Thyroid gland (tissue), 4 donors: ENCODE measurements at places on chromosomes 5 and 9.
A peak's percentile ranks its signal among the peaks of the same experiment; 100 is the strongest.

GRCh38 chr9:134273647-134274046 is 52.6 kb upstream of the RXRA start:
- no peak for DNase-seq

GRCh38 chr5:55720188-55720703 is 8.1 kb upstream of the SLC38A9 start:
- DNase-seq: no peak

DNA sequence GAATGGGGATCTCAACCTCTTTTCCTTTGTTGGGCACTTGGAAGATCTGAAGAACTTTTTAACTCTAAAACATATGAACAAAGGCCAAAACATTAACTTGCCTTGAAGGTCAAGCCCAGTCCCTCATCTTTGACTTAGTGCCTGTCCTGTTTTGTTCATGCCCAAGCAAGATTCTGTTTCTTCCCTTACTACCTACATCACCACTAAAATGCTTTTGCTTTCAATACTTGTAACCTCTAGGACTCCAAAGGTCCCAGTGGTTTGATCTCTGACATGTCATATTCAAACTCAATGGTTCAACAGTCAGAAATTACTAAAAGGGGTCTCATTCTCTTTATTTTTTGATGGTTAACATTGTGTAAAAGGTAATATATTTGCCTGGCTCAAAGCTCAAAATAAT is 24.0 kb downstream of the GLRX start:
- no peak for DNase-seq

DNA sequence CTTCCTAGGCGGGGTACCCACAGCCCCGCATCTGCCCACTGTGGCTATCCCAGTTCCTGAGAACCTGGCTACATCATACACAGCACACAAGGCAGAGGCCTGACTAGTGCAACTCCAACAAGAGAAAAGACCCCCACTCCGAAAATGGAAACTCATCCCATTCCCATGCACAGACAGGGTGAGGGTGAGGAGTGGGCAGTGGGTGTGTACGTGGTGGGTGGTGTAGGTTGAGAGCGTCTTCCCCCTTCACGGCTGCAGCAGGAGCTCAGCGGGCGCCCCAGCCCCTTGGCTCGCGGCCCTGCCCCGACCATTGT is 501 bp upstream of the MAP1B start:
- DNase-seq: no peak

DNA sequence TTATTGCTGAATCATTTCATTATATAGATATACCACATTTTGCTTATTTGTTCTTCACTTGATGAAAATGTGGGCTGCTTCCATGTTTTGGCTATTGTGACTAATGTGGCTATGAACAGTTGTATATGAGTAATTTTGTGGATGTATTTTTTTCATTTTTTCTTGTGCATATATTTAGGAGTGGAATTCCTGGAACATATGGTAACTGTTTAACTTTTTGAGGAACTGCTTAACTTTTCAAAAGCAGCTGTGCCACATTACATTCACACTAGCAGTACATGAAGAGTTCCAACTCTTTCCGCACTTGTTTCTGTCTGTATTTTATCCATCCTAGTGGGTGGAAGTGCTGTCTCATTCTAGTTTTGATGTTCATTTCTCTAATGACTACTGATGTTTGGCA is 67.8 kb downstream of the JAK2 start:
- no peak for DNase-seq

DNA sequence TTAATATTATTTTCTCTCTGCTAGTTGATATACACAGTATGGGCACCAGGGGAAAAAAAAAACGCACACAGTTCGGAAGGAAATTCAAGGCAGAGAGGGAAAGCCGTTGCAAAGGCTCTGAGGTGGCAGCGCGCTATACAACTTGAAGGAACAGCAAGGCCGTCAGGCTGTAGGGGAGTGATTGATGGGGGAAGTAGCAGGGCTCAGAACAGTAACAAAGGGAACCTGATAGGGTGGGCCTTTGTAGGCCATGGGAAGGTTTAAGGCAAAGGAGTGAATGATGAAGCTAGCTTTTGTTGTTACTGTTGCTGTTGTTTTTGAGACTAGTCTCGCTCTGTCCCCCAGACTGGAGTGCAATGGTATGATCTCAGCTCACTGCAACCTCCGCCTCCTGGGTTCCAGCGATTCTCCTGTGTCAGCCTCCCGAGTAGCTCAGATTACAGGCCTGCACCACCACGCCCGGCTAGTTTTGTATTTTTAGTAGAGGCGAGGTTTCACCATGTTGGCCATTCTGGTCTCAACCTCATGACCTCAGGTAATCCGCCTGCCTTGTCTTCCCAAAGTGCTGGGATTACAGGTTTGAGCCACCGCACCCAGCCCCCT is 27.0 kb downstream of the AQP7 start:
- DNase-seq: no peak

DNA sequence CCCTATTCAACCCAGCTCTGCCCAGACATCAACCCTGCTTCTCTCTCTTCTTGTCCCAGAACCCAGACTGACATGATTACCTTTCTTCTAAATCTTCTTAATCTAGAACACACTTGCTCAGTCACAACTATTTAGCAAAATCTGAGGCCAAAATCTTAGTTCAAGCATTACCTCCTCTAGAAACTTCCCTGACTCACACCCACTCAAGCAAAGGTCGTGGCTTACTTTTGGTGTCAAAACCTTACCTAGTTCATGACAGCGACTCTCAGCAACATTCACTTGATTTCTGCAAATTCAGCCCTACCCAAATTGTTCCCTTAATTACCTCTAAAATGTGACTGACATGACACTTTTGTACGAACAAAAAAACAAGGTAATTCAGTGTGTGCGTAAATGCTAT is 130.2 kb downstream of the TLE1 start:
- no peak for DNase-seq

- DNase-seq: no peak
Observed at GRCh38 chr9:114314256-114314867, 8.5 kb upstream of the ORM1 start.

DNA sequence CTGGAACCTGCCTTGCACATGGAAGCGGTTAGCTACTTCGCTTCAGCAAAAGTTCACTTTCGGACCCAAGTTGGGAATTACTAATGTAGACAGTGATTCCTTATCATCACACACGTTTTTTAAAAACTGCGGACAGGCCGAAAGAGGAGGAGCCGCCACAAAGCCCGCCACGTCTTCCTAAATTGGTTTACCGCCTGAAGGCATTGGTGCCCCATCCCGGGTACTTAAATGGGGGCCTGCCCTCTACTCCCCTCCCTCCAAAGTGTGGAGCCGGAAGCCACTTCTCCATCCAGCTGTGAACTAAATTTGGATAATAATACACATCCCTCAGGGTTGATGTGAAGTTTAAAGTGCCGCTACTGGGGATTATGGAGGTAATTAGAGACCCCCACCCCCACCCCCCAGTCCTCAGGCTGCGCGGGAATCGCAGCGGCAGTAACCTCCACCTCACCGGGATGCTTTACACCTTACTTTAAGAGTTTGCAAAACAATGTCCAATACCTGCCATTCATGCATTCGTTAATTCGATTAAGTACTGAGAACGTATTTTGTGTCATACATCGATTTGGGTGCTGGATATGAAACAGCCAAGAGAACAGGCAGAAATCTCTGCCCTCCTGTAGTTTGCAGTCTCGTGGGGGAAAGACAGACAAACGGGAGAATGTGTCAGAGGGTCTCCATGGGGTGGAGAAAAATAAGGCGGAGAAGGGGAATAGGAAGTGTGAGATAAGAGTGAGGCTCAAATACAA is 937 bp upstream of the MACROH2A1 start:
- DNase-seq: no peak

- DNase-seq: no peak
Observed at GRCh38 chr5:98492258-98492657, 281.2 kb upstream of the RGMB start.

- no peak for DNase-seq
Observed at GRCh38 chr9:79735023-79735779, 163.4 kb downstream of the TLE4 start.

DNA sequence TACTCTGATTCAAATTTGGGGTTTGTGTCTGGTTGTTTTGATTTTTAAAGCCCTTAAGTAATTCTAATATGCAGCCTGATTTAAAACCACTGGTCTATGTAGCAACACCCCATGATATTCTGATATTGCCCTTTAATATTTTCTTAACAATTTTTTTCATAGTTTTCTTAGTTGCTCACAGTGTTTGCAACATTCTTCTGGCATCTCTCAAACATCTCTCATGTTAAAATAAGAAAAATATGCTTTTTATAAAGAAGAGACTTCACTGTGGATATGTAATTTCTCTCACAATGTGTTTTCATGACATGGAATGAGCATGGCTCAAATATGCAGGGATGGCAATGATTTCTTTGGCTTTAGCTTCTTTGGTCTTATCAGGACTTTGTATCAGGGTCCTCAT is 183.7 kb downstream of the TAF11L14 start:
- DNase-seq: no peak

GRCh38 chr5:39399135-39400036 is 25.4 kb downstream of the DAB2 start:
- DNase-seq: no peak

GRCh38 chr9:112149211-112149610 is 25.9 kb downstream of the SUSD1 start:
- DNase-seq: no peak

GRCh38 chr5:157047898-157048297 is 11.0 kb downstream of the HAVCR1 start:
- no peak for DNase-seq

DNA sequence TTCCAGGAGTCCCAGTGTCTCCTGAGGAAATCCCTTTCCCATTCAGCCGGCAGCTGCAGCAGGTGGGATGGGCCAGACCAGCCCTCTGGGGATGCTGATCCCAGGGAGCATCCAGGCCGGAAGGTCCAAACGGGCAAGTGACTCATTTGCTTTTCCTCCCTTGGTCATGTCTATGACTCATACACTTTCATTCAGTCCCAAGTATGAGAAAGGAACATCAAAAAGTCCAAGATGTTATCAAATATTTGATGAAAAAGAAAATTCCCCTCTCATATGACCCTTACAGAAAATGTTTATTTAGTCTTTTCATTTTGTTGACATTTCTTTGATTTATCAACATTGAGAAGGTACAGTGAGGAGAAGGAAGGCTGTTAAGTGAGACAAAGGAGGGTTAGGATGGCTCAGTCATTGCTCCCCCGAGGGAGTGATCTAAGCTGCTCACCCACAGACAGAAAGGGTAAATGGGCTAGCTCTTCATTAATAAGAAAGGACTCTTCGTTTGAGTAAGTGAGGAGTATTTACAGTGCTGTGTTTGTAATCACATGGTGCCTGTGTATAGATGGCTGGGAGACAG is 117.6 kb upstream of the ANKRD55 start:
- DNase-seq: peak; percentile 15

DNA sequence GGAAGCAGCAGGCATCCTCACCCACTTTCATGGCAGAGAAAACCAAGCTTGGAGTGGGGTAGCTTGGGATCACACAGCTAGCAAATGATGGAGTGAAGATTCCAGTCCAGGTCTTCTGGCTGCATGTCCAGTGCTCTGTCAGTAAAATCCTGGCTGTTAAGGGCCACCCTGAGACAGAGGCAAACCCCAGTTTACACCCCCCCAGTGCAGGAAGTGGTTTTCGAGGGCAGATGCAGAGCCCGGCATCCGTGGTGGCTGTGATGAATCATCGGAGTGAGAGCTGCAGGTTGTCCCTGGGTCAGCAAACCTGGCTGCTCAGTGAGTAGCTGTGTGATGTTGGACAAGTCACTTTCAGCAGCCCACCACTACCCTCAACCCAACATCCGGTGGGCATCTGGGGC is 115.4 kb downstream of the RGS3 start:
- DNase-seq: peak; percentile 50

GRCh38 chr5:14914623-14915260 is 43.2 kb upstream of the ANKH start:
- DNase-seq: no peak

GRCh38 chr5:51382521-51383130 is 622 bp upstream of the ISL1 start:
- DNase-seq: no peak

GRCh38 chr5:94562327-94562971 is 56.0 kb downstream of the KIAA0825 start:
- DNase-seq: no peak

DNA sequence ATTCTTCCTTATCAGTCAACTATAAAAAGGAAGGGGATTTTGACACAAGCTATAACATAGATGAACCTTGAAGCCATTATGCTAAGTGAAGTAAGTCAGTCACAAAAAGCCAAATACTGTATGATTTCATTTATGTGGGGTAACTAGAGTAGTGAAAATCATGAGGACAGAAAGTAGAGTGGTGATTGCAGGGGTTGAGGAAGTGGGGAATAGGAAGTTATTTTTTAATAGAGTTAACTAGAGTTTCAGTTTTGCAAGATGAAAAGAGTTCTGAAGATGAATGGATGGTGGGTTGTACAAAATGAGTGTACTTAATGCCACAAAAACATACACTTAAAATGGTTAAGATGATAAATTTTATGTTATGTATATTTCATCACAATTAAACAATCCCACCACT is 65.4 kb upstream of the FAM174A start:
- DNase-seq: no peak

DNA sequence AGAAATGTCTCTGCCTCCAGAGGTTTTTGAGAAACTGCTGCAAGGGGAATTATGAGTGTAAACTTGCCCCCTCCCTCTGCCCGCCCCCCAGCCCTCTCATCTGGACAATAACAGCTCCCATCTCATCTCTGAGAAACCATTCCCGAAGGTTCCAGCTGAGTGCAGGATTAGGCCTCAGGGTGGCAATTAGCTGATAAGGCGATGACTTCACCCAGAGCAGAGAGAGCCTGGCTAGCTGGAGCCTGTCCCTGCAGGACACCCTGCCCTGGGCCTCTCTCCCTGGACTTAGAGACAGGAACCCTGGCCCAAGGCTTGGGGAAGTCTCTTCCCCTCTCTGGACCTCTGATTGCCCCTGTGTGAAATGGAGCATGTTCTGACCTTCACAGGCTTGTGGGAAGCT is 45.7 kb upstream of the HAND1 start:
- DNase-seq: no peak

GRCh38 chr5:134600600-134600999 is 32.0 kb downstream of the SAR1B start:
- DNase-seq: no peak

DNA sequence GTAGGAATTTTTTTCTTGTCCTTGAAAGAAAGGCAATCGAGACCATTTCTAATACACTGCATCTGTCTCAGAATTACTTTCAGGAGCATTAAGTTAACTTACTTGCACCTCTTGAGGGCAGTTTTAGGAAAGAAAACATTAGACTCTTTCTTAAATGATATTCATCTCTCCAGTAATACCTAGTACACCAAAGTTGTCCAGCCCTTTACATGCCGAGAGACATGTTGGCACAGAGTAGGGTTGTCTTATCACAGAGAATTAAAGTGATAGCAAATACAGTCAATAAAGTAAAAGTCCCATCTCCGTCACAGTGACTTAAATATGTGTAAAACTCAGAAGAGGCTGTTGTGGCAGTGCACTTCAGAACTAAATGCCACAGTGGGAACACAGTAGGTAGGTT is 154.3 kb upstream of the KCNN2 start:
- DNase-seq: no peak
